ENCODE measurements at places on chromosomes 6 and 20.

- DNase-seq, result no peak
These were observed 868 bp upstream of the SLC2A4RG start for GRCh38 chr20:63738687-63739129.

- no peak for DNase-seq
These were observed 684 bp downstream of the PAQR8 start for GRCh38 chr6:52362443-52363227.

DNA sequence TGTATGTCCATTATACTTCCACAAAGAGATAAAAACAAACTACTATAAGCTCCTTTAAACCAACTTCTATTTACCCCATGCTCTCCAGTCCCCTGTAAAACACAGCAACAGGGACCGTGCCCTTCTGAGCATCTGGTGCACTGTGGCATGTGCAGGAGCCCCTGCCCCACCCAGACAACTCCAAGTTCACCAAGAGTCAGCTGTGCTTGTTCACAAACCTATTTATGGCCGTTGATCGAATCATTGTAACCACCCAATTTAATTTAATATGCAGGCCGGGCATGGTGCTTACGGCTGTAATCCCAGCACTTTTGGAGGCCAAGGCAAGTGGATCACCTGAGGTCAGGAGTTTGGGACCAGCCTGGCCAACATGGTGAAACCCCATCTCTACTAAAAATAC is 13.7 kb upstream of the BLCAP start:
- DNase-seq, result no peak

GRCh38 chr6:4981761-4982160 is 22.1 kb downstream of the RPP40 start:
- DNase-seq, result no peak

GRCh38 chr6:46781478-46782378 is 11.5 kb upstream of the MEP1A start:
- DNase-seq, result peak; percentile 1

DNA sequence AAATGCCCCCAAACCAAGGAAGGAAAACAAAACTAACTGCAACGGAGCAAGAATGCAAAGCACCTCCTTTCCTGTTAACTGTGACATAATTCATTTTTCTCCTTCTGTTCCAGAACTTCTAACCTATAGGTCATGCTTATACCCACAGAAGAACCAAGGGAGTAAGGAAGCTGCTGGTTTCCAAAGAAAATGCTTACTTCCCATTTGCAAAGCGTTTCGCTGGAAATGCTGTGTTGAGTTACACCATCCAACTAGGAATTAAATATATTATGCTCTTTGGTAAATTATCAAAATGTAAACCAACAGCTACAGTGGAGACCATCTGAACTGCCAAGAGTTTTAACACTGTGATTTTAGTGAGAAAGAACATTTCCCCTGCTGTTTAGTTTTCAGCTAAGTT is 42.9 kb downstream of the ATXN1 start:
- DNase-seq, result no peak

DNA sequence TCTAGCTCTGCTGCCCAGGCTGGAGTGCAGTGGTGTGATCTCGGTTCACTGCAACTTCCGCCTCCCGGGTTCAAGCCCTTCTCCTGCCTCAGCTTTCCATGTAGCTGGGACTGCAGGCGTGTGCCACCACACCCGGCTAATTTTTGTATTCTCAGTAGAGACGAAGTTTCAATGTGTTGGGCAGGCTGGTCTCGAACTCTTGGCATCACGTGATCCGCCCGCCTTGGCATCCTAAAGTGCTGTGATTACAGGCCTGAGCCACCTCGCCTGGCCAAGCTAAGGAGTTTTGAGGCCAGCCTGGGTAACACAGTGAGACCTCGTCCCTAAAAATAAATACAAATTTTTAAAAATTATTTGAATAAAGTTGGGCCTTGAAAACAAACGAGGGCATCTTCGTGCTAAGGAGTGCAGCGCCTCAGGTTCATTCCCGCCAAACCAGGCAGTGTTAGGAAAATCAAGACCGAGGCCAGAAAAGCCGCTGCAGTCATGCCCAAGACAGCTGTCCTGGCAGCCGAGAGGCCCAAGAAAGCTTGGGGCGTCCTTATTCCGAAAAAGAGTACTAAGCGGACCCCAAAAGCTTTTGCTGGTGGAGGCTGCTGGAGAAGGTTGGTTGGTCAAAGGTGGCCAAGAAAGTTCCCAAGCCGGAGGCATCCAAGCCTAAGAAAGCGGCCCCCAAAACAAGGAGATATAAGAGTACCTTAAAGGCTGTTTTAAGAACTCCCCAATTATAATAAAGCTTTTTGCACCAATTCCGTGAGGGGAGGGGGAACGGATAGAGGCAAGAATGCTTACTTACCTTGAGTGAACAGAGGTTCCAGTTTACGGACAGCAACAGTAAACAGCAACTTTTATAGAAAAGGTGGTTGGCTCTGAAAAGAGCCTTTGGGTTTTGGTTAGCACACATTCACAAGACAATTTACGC is 109.0 kb downstream of the HFE start:
- no peak for DNase-seq

DNA sequence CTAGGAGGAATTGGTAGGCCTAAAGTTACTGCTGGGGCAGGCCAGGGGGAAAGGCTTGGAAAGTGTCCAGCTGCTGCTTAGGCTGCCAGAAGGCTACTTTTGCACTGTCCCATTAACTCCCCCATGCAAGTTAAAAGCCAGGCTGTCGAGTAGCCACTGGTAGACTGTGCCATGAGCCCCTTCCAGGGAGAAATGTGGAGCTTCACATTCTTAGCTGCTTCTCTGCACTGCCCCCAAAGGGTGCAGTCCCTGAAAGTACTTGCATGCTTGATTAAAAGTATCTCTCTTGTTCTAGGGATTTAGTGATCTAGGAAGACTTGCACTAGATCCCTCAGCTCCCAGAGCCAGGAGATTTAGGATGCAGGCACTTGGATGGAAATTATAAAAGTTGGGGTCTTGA is 57.3 kb downstream of the CDC5L start:
- no peak for DNase-seq

DNA sequence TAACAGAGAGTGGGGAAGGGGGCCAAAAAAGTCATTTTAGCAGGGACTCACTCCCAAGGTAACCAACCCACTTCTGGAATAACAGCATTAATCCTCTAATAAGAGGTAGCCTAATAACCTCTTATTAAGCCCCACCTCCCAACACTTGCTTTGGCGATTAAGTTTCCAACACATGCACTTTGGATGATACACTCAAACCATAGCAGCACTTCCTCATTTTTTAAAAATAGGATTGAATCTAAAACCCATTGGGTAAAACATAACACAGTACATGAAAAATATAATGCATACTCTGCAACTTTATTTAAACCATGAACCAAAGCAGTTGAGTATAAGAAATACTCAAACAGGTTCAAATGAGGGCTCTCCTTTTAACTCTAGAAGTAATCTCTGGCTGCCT is 318.3 kb downstream of the HACE1 start:
- DNase-seq, result no peak

DNA sequence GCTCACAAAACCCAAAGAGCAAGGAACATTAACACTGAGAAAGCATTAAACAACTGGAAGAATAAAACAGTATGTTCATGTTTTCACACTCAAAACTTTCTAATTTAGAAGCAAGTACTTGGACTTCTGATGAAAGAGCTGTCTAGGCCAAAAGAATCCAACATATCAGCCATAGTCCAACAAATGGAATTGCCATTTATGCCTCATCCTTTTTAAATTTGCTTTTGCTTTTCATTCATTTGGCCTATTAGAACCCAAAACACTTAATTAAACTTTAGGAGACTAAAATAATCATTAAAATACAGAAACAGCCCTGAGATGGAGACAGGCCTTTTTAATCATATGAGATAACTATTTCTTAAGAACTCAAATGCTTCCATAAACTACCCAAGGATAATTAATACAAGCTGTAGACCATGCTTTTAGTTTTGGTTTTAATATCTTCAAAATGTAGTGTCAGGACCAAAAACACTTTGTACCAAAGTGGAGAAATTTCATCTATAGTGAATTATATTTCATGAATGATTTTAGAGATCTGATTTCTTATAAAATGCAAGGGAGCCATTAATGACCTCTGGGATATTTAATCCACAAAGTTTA is 166.5 kb downstream of the KIF6 start:
- DNase-seq, result no peak
